ENCODE measurements at places on chromosomes 4 and X.

DNA sequence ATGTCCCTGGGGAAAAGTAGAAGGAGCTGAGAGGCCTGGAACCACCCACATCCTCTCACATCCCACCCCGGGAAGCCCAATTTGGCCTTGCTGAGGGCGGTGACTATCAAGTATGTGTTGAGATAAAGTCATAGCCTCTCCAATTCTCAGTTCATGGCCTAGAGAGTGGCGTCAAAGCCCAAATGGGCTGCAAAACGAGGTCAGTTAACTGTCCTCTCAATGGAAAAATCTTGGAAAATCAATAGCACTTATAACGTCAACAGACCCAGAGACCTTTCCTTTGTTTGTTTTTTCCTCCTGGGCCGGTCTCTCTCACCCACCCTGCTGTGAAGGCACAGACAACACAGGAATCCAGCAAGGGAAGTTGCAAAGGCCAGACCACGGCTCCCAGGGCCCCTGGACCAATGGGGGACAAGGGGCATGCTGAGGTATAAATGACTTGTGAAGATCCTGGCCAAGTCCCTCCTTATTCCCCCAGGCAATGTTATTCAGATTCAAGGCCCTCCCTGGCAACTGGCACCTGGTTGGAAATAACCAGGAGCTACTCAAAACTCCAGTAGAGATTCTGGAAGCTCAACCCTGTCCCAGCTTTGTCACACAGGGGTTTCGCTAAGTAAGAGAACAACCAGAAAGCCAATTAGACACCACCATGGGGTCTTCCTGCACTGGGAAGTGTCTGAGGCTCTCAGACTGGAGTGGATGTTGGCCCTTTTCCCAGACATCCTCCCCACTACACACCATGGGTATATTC is 38.6 kb downstream of the TSC22D3 start:
- no peak for DNase-seq

GRCh38 chr4:2839060-2839459 is 4.6 kb upstream of the ADD1 start:
- no peak for DNase-seq

GRCh38 chrX:38811515-38812243 is 10.4 kb downstream of the MID1IP1 start:
- no peak for DNase-seq

- DNase-seq: peak; percentile 41
These were observed 61.0 kb downstream of the HPRT1 start for GRCh38 chrX:134520860-134521390.

- no peak for DNase-seq
These were observed 674.8 kb downstream of the IQCM start for GRCh38 chr4:149140841-149141240.

DNA sequence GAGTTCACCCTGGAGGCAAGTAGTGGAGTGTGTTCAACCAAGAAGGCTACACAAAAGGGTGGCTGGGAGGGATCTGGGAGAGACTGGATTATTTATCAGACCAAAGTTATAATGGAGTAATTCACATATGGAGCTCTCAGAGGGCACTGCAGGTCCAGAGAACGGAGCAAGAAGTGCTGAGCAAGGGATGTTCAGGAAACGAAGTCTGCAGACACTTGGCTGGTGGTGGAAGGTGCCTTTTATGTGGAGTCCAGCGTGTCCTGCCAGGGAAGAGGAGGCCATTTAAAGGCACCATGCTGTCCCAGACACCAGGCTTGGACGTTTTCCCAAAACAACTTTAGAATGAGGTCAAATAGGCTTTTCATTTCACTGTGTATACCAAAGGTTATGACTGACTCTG is 130.1 kb downstream of the CEP135 start:
- no peak for DNase-seq

DNA sequence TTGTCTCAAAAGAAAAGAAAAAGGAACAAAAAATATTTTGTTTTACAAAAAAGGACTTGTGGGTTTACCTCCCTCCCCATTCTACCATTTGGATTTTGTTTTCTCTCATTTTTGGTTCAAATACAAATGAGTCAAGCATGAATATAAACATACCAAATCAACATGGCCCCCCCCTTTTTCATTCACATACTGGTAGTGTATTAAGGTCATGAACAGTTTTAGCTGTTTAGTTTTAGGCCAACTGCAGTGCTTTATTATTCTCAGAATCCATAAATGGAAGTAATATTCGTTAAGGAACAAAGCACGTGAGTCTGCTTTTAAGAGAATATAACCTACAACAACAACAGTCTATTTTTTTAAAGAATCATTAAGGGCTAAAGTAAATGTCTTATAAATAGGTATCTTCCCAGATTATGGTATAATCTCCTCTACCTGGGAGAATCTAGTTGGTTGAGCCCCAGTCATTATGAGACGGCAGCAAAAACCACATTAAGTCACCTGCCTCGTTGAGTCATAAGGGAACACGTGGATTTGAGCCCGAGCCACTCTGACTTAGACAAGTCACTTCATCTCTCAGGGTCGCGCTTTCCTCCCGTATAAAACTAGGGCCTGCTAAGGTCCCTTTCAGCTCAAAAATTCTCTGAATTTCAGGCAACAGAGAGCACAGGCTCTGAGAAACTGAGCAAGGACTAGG is 26.7 kb downstream of the BCLAF3 start:
- DNase-seq: no peak

GRCh38 chr4:163651761-163652160 is 157.3 kb downstream of the TMA16 start:
- DNase-seq: no peak
